ENCODE measurements at places on chromosomes 7 and 10.

DNA sequence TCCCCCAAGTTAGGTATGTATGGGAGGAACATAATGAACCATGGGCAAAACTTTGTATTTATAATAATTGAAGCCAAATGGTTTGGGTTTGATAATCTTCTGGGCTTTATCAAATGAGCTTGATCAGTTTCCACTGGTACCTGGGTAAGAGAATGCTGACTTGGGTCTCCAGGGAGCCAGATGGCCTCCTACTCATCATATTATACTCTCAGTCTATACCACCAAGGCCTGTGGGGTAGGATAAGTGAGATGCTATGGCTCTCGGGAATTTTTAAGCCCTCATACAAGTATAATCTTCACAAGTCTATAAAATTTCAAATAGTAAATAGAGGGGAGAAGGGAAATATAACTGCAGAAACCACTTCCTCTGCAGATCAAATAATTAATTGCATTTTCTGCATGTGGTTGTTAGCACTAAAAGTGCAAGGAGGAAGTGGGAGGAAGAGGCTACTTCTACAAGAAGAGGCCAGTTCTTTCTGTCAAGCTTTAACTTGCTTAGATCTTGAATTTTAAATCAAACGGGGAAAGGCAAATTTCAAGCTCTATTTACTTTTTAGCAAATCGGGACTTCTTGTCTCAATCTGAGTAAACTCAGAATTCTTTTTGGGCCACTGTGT, 349.0 kb downstream of the SORCS1 start:
- no peak overlapping the region for H3K27ac ChIP-seq
- peaks cover 5% of the 10 kb centered on the region for H3K4me1 ChIP-seq
- no peak overlapping the region for H3K4me3 ChIP-seq
- DNase-seq = no peak
- no peaks in the 10 kb centered on the region for H3K27me3 ChIP-seq

DNA sequence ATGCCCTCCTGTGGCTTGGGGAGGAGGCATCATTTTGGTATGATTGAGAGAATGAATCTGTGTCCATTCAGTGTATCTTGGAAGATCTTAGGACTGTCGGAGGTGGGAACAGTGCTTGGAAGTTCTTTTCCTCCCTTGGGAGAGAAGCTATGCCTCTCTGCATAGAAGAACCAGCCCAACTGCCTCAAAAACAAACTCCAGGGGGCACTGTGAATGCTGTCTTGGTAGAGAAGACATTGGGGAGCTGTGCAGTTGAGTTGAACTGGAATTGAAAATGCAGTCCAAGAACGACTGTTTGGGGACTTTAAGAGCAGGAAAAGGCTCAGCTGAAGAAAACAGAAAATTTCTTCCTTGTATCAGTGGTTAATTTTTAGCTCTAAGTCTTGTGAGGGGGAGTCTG, 4.9 kb upstream of the GJD4 start:
- H3K27me3 ChIP-seq = peaks cover 36% of the 10 kb centered on the region
- no peaks in the 10 kb centered on the region for H3K4me1 ChIP-seq
- H3K36me3 ChIP-seq = no peaks in the 10 kb centered on the region
- no peak for DNase-seq
- H3K4me3 ChIP-seq = no peak overlapping the region
- H3K27ac ChIP-seq = no peak overlapping the region

GRCh38 chr10:112526139-112526538, 79.1 kb downstream of the VTI1A start:
- no peak for DNase-seq
- no peak overlapping the region for H3K4me3 ChIP-seq
- H3K27me3 ChIP-seq = no peaks in the 10 kb centered on the region
- H3K36me3 ChIP-seq = peaks cover 2% of the 10 kb centered on the region

- H3K27me3 ChIP-seq = no peaks in the 10 kb centered on the region
- no peak overlapping the region for H3K27ac ChIP-seq
- peaks cover 24% of the 10 kb centered on the region for H3K4me1 ChIP-seq
- DNase-seq = no peak
- H3K4me3 ChIP-seq = no peak overlapping the region
These were observed 24.3 kb downstream of the HTRA1 start for GRCh38 chr10:122485670-122486069.

DNA sequence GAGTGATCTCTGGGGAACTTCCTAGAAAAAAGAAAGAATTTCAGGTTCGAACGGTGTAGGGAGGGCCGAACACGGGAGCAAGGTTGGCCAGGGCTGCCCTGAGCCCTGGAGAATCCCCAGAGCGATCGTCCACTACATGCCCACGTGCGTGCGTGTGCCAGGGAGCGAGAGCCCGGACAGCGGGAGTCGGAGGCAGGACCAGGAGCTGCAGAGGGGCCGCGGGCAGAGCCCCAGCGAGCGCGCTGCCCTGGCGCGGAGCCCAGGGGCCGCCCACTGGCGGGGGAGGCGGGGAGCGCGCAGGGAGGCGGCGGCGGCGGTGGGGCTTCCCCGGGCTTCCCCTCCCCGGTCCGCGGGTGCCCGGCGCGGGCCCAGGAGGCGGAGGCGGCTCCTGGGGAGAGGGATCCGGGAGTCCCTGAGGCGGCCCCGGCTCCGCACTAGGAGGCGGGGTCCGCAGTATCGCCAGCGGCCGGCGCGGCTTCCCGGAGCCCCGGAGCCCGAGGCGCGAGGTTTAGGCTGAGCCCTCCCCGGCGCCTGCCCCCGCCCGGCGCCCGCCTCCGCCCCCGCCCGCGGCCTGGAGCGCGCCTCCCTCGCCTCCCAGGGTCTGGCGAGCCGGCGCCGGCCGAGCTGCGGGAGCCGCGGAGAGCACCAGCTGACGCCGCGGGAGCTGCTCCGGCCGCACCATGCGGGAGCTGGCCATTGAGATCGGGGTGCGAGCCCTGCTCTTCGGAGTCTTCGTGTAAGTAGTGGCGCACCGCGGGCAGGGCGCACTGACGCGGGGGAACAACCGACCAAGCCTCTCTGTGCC, at the start of gene PLPP4:
TSS of gene PLPP4 (plus strand) at position 602 of the 805 bp plus-strand sequence. CDS start at position 681, 79 bp downstream.
- no peaks in the 10 kb centered on the region for H3K36me3 ChIP-seq
- peaks cover 91% of the 10 kb centered on the region for H3K27me3 ChIP-seq
- DNase-seq = peak; percentile 82
- peak within 1 kb of the TSS; percentile 81 for H3K27ac ChIP-seq
- H3K4me1 ChIP-seq = peaks cover 18% of the 10 kb centered on the region

GRCh38 chr7:8913682-8914081, 480.3 kb downstream of the NXPH1 start:
- DNase-seq = no peak
- H3K27ac ChIP-seq = no peak overlapping the region
- no peaks in the 10 kb centered on the region for H3K27me3 ChIP-seq
- H3K4me3 ChIP-seq = no peak overlapping the region

GRCh38 chr10:71854031-71854430, 3.0 kb upstream of the PSAP start:
- no peaks in the 10 kb centered on the region for H3K36me3 ChIP-seq
- H3K4me3 ChIP-seq = no peak overlapping the region
- no peak for DNase-seq
- H3K27ac ChIP-seq = peak overlapping the region; percentile 27
- peaks cover 16% of the 10 kb centered on the region for H3K4me1 ChIP-seq
- H3K27me3 ChIP-seq = no peaks in the 10 kb centered on the region

- no peak for DNase-seq
- H3K36me3 ChIP-seq = peaks cover 10% of the 10 kb centered on the region
- H3K27me3 ChIP-seq = no peaks in the 10 kb centered on the region
- H3K4me1 ChIP-seq = peaks cover 7% of the 10 kb centered on the region
- no peak overlapping the region for H3K27ac ChIP-seq
These were observed 92.6 kb upstream of the MBL2 start for GRCh38 chr10:52865213-52865612.

DNA sequence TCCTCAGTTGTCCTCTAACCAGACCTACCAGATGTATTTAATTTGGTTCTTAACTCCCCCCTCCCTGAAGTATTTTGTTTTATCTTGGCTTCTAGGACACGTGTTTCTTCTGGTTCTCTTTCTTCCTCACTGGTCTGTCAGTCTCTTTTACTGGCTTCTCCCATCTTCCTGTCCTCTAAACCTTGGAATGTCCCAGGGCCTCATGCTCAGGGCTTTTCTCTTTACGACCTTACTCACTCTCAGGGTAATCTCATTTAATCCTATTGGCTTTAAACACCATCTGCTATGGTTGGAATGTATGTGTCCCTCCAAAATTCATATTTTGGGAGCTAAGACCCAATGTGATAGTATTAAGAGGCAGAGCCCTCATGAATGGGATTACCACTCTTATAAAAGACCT, 418.2 kb upstream of the PODXL start:
- DNase-seq = no peak
- no peak overlapping the region for H3K27ac ChIP-seq
- H3K4me3 ChIP-seq = no peak overlapping the region
- peaks cover 20% of the 10 kb centered on the region for H3K27me3 ChIP-seq
- H3K36me3 ChIP-seq = no peaks in the 10 kb centered on the region
- H3K4me1 ChIP-seq = no peaks in the 10 kb centered on the region

DNA sequence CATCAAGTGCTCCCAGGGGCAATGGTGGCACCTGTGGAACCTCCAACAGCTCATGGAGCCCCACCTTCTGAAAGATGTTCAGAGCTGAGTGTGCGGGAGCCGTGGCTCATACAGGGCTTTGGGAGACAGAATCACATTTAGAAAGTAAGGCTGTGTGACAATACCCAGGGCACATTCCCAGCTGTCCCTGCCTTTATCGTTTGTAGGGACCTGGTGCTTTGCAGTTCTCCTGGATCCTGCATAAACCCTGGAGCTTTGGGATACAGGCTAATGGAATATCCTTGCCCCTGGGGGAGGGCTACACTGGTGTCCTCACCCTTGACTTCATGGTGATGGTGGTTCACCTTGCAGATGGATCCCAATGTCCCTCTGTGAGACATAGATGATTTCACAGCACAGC, 134.8 kb upstream of the LAMB4 start:
- no peaks in the 10 kb centered on the region for H3K4me1 ChIP-seq
- H3K27me3 ChIP-seq = peaks cover 12% of the 10 kb centered on the region
- no peak overlapping the region for H3K4me3 ChIP-seq
- no peak overlapping the region for H3K27ac ChIP-seq

DNA sequence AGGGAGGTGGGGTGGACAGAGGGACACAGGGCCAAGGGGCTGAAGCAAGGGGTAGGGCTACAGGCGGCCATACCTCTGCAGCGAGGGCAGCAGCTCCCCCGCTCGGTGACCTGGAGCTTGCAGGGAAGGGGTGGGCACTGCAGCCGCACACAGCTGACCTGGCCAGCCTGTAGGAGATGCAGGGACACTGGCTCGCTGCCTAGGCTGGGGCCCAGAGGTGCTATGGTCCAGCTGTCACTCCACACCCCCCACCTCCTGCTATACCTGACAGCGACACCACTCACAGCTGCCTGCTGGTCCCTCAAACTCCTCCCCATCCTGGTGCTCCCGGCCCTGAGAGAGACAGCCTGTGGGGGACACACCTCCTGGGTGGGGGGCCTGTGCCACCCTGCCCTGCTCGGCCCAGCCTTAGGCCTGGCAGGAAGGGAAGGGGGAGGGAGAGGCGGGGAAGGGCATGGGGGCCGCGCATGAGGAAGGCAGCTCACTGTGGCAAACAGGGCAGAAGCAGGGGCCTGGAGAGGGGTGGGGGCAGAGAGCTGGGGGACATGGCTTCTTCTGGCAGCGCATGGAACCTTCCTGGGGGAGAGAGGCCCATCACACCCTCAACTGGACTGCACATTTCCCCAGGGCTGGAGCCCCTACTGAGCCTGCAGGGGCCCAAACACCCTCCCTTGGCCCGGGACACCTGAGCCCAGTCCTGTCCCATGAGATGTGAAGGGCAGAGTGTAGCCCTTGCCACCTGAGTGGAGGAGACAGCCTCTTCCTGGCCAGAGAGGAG, 23.9 kb downstream of the ATP6V1F start:
- no peak for DNase-seq
- peaks cover 4% of the 10 kb centered on the region for H3K4me1 ChIP-seq
- no peaks in the 10 kb centered on the region for H3K36me3 ChIP-seq
- H3K27ac ChIP-seq = no peak overlapping the region
- H3K27me3 ChIP-seq = peaks cover 12% of the 10 kb centered on the region

- DNase-seq = peak; percentile 16
- no peak overlapping the region for H3K4me3 ChIP-seq
- H3K36me3 ChIP-seq = no peaks in the 10 kb centered on the region
- no peaks in the 10 kb centered on the region for H3K4me1 ChIP-seq
These were observed 100.0 kb downstream of the TCERG1L start for GRCh38 chr10:131211559-131211958.

DNA sequence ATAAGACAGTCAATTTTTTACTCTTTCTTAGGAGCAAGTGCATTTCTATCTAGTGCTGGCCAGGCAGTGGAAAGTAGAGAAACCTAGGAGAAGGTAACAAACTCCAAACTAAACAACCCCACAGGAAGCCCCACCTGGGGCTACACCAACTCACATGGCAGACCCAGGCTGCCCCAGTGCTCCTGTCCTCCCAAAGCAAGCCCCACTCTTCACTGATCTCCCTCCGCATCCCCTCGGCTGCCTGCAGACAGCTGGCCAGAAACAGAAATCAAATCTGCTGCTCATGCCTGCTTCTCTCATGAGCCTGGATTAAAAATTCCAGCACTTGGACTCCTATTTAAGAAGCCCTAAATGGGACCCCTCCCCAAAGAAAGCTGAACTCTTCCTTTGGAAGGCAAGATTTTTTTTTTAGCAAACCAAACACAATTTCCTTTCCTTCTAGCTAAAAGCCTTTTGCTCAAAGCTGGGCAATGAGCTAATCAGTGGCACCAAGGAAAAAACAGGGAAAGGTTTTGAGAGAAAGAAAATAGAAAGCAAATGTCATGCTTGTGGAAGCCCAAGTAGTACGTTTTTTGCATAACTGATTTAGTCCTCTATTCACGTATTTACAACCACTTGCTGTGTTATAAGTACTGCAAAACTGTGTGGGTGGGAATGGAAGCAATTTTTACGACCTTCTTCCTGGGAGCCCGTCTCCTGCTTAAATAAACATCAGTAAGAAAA, 10.8 kb downstream of the PDE1C start:
- H3K4me3 ChIP-seq = no peak overlapping the region
- peaks cover 70% of the 10 kb centered on the region for H3K27me3 ChIP-seq
- no peak for DNase-seq
- H3K27ac ChIP-seq = no peak overlapping the region
- H3K36me3 ChIP-seq = no peaks in the 10 kb centered on the region

GRCh38 chr10:15223174-15223573, 54.7 kb upstream of the NMT2 start:
- H3K36me3 ChIP-seq = peaks cover 33% of the 10 kb centered on the region
- H3K27me3 ChIP-seq = no peaks in the 10 kb centered on the region
- no peak overlapping the region for H3K4me3 ChIP-seq
- DNase-seq = no peak

DNA sequence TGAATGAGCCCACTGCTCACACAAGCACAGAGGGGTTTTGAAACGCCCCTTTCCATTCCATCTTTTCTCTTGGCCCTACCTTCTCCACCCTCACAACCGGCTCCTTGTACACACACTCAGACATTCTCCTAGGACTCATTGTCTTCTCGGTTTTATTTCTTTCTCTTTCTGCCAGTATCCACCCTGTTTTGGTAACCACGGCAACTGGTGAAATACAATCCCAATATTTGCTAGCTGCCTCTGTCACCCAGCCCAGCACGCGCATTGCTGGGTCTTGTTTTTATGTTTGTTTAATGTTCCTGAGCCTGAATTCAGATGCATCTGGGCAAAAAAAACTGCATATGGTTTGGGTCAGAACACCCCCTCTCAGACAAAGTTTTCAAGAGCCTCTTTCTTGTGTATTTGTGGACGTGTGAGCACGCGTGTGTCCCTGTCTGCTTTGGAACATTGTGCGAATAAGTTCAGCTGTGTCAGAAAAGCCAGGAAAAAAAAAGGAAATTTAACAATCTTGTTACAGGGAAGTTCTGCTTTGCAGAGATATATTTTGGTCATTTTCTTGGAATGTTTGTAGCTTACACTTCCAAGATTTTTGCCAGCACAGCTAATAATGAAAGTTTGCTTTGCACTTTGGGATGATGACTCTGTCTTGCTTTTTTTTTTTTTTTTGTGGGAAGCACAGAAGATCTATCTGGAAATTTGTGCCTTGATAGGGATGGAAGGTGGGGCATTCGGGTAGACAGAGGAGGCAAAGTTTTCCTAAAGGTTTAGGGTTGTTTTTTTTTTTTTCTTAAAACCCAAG, 225.9 kb downstream of the TRIL start:
- DNase-seq = no peak
- no peak overlapping the region for H3K4me3 ChIP-seq
- no peaks in the 10 kb centered on the region for H3K27me3 ChIP-seq
